Aorta (tissue), 5 donors: ENCODE measurements at places on chromosomes 12 and 14.
A peak's percentile ranks its signal among the peaks of the same experiment; 100 is the strongest.

GRCh38 chr12:22047494-22047893, 1.5 kb downstream of the CMAS start:
- no peak for DNase-seq

- DNase-seq, result no peak
These were observed 111.2 kb downstream of the LRIG3 start for GRCh38 chr12:58809064-58809607.

- DNase-seq, result no peak
These were observed 33.6 kb downstream of the PRORP start for GRCh38 chr14:35155962-35156361.

GRCh38 chr12:82008251-82008650, 249.1 kb upstream of the PPFIA2 start:
- DNase-seq, result no peak

DNA sequence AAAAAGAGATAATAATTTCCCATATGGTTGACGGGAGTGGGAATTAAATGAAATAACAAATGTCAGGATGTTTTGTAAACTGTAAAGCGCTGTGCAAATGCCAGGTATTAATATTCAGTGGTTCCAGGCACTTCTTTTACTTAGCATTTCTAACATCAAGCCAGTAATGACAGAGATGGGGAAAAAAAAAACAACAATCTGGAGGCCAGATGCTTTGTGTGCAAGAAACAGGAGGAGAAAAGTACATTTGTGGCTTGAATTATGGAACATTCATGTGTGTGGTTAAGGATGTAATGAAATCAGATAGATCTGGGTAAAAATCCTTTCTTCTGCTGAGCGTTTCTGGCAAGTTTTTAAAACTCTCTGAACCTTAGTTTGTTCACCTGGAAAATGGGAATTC, 509.6 kb downstream of the FUT8 start:
- no peak for DNase-seq

- peak; percentile 54 for DNase-seq
These were observed 19.2 kb downstream of the XRCC3 start for GRCh38 chr14:103696070-103696402.

DNA sequence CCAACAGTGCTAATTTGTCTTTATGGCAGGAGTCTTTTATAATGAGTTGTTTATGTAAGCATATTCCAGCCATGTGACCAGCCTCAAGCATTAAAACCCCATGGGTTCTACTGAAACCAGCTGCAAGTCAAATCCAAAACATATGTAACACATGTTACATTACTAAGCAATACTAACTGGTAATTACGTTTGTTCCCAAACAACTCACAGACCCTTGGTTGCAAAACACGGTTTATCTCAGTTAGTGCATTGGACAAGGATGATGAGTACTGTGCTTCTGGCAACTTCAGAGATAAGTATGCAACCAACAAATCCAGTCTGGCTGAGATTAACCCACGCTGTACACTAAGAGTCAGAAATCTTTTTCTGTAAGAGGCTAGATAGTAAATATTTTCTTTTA, 110.1 kb upstream of the FAR2 start:
- DNase-seq, result no peak

DNA sequence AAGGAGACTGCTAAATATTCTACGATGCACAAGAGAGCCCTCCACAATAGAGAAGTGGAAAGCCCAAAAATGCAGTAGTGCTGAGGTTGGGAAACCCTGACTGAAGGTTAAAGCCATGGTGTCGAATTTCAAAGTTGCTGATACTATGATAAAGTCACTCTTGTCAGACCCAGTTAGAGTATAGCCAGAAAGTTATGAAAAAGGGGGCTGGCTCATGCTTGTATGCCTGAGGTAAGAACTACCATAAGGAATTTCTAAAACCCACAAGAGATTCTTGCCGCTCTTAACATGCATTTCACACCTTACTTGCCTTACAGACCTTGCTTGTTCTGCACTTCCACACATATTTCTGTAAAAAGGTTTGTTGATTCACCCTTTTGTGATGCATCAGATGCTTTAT, 184.6 kb downstream of the SLC6A15 start:
- no peak for DNase-seq

DNA sequence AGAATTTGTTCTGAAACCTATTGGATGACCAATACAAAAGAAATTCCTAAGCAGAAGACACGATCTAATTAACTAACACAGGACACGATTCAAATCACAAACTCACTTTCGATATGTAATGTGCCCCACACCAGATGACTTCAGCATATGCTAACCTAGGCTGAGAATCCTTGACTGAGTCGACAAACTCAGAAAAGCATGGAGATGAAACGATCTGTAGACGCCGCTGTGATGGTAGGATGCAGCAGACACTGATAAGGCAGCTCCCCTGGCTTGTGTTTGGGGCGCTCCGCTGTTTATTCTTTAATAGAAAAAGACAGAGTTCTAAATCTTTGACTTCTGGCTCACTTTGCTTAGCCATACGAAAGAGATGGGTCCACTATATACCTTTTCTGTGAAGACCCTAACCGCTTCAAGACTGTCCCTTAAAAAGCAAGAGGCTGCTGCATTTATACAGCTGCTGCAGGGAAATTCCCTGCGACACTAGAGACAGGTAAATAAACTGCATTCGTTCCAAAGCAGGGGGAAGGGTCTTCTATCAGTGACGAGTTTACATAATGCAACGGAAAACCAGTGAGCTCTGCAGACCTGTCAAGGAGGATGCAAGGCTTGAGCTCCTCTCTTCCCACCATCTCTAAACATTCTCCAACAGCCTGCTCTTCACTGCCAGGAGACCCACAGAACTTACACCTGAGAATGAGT, 929 bp downstream of the CHD8 start:
- no peak for DNase-seq

DNA sequence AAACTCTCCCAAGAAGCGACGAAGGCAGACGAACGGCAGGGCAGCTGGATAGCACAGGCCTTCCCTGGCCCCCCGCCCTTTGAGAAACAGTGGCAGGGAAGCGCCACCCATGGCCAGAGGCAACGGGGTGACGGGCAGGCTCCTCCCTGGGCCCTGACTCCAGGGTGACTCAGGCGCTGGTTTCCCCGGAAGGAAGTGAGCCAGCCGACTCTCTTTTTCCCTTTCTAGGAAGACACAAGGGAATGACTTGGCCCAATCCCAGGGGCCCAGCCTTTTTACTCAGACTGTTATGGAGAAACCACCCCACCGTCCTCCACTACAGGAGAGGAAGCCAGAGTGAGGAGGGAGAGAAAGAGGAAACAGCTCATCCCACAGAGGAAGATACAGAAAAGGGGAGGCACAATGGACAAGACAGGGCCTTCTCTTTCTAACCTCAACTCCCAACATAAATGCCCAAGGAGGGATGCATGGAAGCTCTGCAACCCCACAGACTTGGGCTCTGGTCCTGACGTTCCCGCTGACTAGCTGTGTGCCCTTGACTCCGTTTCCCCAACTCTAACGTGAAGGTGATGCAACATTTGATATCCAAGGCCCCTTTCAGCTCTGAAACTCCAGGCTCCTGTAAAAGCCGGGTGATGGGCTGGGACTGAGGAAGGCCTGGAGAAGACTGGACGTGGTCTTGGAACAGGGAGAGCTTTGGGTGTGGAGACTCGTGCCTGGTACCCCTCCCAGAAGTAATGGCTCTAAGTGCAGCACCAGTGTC, 27.9 kb downstream of the ACTN1 start:
- DNase-seq, result peak; percentile 95

- no peak for DNase-seq
These were observed 9.6 kb upstream of the TBX5 start for GRCh38 chr12:114415525-114415868.

GRCh38 chr14:101008196-101008595, 104.7 kb upstream of the RTL1 start:
- no peak for DNase-seq

- DNase-seq, result no peak
These were observed 518.1 kb downstream of the TMEM121 start for GRCh38 chr14:106044515-106044914.

DNA sequence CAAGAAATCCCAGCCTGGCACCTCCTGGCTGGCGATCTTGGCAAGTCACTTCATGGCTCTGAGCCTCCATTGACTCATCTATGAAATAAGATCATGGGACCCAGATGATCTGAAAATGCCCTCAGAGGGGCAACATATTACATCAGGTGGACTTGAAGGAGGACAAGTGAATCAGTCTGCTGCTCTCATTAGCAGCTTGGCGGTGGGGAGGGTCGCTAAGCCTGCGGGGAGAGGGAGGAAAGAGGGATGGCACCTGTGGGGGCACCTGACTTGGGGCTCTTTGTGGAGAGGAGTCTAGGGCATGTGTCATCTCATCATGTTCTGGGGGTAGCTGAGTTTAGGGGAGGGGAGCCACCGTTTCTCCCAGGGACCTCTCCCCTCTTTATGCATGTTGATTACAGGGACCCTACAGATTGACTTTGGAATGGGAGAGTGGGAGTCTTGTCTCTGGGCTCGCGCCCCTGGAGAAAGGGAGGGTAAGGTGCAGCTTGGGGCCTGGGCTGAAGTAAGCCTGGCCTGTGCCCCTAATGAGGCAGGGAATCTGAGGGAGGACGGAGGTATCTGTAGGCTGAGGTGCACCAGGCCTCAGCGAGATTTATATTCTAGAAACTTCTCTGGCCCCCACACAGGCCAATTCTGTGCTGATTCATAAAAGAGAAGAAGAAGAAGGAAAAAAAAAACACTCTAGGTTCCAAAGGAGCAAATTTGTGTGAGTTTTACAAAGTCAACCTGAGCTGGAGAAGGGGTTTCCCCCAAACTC, 29.3 kb upstream of the BATF start:
- no peak for DNase-seq

DNA sequence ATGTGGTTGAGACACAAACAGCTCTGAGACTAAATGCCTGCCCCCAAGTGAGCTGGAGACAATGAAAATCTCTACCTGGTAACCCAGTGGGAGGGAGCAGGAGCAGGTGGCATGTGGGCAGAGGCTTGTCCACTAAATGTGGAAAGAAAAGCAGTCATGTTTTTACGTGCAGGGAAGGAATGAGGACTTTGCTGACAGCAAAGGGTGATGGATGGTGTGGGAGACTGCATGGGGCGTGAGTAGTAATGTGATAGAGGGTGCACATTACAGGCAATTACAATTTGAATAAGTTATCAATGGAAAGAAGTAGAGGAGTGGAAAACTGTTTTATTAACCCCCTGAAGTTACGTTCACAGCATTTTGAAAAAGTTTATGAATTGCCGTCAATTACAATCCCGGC, 176.6 kb downstream of the NRXN3 start:
- no peak for DNase-seq

GRCh38 chr12:77118696-77119095, 53.3 kb upstream of the E2F7 start:
- DNase-seq, result no peak

GRCh38 chr12:75097003-75097402, 112.6 kb downstream of the KCNC2 start:
- DNase-seq, result no peak

DNA sequence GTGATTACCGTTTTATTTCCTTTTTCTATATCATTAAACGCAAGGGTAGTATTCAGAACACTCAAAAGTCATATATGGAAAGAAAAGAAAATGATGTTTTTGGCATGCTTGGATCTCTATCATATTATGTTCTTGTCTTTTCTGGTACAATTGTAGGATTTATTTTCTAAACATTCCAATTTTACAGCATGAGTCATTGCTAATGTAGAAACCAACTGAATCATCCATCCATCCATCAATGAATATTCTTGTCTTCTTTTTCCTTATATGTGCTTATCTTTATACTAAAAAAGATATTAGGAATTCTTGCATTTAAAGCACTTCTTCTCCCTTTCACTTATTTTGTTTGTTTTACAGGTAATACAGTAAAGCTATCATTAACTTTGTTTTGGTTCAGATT, 20.4 kb upstream of the AMIGO2 start:
- DNase-seq, result no peak

DNA sequence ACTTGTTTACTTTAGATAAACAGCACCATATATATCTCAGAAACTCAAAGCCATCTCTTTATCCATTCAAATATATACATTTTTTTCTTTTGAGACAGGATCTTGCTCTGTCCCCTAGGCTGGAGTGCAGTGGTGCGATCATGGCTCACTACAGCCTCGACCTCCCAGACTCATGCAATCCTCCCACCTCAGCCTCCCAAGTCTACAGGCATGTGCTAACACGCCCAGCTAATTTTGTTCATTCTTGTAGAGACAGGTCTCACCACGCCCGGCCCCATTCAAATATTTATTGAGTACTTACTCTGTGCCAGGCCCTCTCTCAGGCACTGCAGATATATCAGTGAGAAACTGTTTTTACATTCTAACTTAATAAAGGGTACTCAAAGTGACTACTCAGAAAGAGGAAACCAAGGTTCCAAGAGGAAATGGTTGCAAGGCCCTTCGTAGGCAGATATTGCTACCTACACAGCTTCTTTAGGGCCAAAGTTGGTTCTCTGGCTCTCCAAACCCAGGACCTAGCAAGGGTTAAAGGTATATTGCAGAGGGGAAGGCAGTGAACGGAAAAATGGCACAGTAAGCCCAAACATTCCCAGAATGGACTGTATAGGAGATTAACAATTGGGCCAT, 2.9 kb downstream of the ATXN3 start:
- no peak for DNase-seq

DNA sequence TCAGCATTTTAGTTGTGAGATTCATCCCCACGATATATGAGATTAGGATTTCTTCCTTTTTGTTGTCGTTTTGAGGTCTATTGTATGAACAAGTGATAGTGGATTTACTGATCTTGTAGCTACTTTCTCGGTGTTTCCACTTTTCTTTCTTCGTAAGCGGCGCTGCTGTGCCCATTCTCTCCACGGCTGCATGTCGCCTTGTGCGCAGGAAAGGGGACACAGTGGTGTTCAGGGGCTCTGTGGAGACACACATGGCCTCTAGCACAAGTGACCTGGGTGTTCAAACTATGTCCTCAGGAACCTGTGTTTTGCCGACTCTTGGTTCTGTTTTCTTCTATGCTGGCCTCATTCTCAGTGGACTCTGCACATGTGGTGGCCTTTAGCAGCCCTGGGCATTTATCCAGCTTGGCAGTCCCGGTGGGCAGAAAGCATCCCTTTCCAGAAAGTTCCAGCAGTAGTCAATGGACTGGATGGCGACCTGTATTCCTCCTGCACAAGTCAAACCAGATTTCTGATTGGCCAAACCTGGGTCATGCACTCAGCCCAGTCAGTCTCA, 18.7 kb downstream of the CKAP4 start:
- DNase-seq, result no peak

- no peak for DNase-seq
These were observed 70.6 kb downstream of the NOC4L start for GRCh38 chr12:132214891-132215290.

DNA sequence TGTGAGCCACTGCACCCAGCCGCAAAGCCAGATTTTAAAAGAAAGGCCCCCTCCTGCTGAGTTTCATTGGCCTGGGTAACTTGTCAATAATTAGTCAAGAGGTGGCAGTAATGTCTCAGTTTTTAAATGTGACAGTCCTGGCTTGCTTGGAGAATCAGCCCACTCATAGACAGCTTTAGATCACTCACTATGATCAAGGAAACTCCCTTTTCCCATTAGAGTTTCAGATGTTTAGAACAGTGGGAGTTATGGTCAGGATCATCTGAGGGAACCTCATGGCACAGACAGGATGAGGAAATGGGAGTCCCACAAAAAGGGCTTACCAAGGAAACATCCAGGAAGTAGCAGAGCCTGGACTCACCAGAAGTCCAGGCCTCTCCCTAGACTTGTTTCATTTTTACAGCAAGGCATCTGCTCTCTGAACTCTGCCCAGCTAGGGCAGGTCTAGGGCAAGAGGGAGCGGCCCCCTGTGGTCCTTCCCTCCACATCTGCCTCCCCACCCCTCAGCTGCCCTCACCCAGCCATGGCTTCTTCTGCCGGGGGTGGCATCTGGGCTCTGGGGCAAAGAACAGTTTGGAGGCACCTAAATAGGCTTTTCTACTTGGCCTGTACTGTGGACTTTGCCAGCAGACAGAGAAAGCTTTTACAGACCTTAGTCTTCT, 11.2 kb downstream of the BCL2L14 start:
- no peak for DNase-seq
